NCI-H2081 (cell line): ENCODE measurements at places on chromosomes 11 and 22.

DNA sequence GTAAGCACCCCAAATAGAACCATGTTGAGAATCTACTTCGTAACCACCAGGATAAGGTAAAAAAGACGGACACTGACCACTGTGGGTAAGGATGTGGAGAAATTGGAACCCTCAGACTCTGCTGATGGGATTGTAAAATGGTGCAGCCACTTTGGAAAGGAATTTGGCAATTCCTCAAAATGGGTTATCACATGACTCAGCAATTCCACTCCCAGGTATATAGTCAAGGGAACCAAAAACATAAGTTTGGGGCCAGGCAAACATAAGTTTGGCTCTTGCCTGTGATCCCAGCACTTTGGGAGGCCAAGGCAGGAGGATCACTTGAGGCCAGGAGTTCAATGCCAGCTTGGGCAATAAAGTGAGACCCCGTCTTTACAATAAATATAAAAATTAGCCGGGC lies 5.1 kb upstream of the CABP2 start:
- no peak for DNase-seq

DNA sequence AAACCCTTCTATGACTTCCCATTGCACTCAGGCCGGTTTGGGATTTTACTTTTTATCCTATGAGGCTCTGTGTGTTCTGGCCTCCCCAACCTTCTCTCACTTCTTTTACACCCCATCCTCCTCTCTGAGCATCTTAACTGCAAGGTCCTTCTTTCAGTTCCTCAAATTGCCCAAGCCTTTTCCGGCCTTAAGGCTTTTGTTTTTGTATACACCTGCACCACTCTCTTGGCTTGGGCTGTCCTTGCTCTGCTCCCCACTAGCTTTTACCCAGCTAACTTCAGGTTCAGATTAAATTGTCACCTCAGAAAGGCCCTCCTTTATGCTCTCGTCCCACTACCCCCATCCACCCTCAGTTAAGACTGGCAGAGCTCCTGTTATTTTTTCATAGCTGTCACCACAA lies 55.5 kb downstream of the FAM83F start:
- DNase-seq = no peak

GRCh38 chr22:36419912-36420882 lies 32.4 kb upstream of the MYH9 start:
- no peak for DNase-seq

GRCh38 chr11:29018631-29019030 lies 910.4 kb downstream of the METTL15 start:
- DNase-seq = no peak

DNA sequence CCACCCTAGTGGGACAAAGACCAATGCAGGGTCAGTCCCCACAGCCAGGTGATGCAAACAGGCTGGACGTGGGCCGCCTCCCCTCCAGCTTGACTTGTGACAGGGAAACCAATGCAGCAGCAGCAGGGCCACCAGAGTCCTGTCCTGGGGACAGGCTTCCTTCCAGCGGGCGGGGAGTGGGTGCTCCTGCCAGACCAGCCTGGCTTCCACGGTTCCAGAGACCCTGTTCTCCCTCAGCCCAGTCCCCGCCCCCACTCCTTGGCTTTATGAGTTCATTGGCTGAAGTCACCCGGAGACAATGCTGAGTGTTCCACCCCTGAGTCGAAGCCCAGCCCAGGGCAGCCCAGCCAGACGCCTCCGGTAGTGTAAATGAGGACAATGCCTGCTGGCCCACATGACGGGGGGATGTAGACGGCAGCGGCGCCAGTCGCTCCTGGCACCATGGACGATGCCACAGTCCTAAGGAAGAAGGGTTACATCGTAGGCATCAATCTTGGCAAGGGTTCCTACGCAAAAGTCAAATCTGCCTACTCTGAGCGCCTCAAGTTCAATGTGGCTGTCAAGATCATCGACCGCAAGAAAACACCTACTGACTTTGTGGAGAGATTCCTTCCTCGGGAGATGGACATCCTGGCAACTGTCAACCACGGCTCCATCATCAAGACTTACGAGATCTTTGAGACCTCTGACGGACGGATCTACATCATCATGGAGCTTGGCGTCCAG lies at the start of gene TSSK2:
Gene TSSK2 (plus strand): TSS at position 350 of the 726 bp plus-strand sequence. CDS start 92 bp downstream, at position 442.
- DNase-seq = no peak

- DNase-seq = no peak
Measured at GRCh38 chr22:20799449-20799848, 25.5 kb downstream of the SERPIND1 start.

DNA sequence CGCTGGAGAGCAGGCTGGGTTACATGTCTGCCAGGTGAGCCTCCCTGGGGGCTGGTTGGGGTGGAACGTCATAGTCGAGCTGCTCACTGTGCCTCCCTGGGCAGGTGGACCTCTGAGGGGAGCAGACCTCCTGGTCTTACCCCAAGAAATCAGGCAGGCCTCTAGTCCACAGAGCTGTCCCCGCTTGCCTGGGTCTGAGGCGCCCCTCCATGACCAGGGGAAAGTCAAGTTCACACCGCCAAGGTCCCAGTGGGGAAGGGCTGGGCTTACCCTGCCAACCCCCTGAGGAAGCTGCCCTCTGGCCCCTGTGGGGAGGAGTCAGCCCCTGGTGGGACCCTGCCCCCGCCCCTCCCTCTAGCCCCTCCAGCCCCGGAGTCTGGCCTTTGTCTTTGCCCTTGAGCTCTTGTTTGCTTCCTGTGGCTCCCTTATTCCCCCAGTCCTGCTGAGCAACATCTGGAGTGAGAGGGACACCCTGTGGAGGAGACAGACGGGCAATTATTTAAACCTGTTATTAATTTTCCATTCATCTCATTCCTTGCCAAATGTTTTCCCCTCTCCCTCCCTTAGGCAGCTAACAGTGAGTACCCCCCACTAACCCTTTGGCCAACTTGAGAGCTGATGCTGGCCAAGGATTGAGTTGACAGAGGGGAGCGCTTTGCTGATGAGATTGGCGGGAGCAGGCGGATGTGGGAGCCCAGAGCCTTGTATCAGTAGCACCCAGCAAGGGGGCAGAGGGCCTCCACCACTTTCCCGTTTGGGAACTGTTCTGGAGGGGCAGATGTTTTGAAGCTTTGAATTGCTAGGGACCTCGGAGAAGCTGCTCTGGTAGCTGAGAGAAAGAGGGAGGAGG lies 83.4 kb downstream of the CEP164 start:
- DNase-seq = peak; percentile 83

GRCh38 chr11:72625691-72626413 lies 48.4 kb downstream of the PDE2A start:
- no peak for DNase-seq
